IMR-90 (cell line): ENCODE measurements at places on chromosomes 3 and 15.

DNA sequence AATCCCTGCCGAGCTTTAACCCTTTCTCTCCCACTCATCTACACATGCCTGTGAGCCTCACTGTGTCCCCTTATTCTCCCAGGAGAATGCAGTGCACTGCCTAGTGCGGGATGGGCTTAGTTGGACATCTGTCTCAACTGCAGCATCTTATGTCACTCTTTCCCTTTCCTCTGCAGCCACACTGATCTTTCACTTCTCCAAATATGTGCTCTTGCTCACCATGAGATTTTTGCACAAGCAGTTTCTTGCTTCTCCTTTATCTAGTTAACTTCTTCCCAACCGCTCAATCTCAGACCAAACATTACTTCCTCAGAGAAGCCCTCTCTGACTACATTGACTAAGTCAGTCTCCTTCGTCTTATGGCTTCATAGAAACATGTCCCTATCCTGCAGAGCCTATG is 292.3 kb downstream of the KBTBD8 start:
- no peak for DNase-seq

DNA sequence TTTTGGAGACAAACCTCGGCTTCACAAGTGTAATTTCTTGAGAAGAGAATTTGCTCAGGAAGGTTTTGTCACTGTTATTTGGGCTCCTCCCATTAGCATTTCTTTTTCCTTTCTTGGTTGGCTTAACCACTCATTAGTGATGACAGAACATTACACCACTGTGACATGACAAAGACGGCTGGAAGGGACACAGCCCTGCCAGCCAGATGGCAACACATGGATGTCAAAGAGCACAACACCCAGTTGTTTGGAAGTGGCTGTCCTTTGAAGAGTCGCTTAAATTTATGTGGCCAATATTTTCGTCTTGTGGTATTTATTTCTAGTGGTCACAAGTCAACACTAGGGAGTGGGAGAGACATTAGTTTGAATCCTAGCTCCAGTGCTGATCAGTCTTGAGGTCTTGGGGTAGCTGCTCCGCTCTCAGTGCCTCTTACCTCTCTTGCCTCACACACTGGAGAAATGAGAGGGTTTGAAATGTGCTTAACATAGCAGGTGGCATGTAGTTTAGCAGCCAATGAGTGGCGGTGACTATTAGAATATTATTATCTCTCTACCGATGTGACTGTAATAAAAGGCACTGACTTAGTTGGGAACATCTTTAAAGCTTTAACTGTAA is 92.8 kb downstream of the FRMD4B start:
- DNase-seq, result no peak

DNA sequence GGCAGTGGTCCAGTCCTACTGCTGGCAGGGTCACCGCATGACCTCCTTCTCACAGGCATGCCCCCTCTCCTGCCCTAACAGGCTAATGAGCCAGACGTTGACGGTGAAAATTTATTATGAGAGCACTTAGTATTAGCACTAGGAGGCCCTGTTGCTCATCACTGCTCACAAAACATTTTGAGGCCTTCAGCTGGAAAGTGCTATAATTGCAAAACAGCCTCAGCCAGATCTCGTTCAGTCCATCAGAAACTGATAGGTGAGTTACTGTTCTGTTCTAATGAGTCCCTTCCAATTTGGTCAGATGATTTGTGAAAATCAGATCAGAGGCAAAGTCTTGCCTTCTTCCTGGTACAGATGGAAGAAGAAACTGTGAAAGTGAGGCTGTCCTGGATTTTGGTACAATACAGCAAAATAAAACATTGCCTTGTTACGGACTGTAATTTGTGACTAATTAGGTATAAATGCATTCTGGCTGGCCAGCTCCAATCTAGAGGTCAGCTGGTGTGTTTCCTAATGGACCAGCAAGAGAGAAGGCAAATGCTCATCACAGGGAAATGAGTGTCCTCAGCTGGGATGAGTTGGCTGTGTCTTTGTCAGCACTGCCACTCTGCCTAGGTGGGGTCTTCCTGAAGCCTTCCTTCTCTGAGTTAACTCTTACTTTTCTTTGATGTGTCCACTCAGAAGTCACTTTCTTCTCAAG is 316.8 kb downstream of the CHST2 start:
- DNase-seq, result peak; percentile 47

GRCh38 chr3:71080517-71081083 is 502.9 kb downstream of the FOXP1 start:
- no peak for DNase-seq

DNA sequence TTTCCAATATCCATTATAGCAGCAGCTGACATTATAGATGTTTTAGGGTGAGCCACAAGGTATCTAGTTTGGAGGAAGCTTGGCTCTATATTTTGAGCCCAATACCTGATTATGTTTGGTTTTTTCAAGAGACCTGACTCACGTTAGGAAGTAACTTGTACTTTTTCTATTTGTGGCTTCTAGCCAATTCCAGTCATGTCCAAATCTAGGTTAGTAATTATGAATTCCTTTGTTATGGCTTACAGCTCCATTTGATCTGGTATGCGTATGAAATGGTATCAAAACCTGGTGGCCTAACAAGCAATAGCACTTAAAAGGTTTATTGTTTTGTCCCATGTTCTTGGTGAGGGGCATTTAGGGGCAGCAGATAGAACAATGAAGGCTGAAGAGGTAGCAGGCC is 115.9 kb downstream of the TOP2B start:
- DNase-seq, result no peak

GRCh38 chr3:141655801-141656200 is 82.3 kb upstream of the RNF7 start:
- DNase-seq, result no peak

DNA sequence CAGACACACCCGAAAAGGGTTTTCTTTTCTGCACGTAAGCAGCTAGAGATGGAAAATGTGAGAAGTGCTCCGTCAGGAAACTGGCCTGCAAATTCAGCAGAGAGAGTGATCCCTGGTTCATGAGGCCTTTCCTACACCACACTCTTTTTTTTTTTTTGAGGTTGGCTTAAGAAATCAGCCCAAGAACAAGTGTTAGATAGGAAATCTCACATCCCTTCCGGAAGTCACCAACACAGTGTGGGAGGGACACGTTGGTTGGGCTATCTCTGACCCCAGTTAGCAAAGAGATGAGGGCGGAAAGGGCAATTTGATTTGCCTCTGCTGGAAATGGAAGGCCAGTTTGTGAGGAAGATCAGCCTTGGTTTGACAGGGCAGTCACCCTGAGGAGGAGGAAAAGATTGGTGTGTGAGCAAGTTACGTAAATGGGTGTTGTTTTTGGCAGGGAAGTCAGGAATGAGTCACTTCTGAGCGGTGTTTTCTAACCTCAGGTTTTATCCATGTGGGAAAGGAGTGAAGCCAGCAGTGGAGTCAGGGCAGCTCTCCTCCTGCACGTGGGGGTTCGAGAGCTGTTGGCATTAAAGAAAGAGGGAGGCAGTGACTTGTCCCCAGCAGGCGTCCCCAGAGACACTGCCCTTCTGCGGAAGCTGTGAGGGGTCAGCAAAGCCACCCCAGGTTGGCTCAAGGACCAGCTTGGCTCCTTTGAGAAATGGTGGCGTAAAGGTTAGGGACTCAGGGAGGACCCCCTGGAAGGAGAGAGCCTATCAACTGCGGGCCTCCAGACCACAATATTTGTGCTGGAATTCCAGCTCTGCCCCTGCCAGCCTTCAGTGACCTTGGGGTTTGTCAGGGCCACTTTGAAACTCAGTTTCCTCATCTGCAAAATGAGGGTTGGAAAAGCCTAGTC is 237.6 kb upstream of the BHLHE40 start:
- peak; percentile 99 for DNase-seq

DNA sequence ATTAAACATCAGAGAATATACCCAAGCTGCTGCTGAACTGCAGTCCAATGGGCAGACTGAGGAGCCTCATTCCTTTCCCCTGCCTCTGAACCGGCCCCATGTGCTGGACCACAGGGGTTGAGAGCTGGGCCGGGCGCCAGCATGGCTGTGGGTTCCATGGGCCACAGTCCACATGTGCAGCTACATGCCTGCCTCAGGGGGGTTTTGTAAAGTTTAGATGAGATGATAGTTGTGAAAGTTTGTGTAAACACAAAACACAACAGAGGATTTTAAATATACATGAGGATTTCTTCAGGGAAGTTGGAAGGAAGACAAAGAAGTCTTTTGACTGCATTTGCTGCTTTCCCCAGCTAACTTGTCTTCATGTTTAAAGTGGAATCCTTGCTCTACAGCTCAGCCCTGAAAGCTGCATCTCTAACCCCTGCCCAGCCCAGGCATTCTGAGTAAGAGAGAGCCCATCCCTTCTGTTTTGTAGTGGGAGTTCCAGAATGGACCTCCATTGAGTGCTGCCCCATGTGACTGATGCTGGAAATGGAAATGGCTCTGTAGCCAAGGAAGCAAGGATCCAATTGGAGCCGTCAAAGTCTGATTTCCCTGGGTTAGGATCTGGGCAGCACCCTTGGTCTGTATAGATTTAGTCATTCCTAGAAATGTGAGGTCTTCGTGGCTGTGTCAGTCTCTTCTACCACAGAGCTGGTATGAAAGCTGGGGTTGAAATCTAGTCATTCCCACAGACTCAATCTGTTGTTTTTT is 17.5 kb downstream of the SLC12A8 start:
- peak; percentile 92 for DNase-seq

GRCh38 chr15:51830276-51830806 is 888 bp downstream of the TMOD3 start:
- DNase-seq, result peak; percentile 51

- no peak for DNase-seq
These were observed 57.4 kb downstream of the POMGNT2 start for GRCh38 chr3:43048470-43048869.

DNA sequence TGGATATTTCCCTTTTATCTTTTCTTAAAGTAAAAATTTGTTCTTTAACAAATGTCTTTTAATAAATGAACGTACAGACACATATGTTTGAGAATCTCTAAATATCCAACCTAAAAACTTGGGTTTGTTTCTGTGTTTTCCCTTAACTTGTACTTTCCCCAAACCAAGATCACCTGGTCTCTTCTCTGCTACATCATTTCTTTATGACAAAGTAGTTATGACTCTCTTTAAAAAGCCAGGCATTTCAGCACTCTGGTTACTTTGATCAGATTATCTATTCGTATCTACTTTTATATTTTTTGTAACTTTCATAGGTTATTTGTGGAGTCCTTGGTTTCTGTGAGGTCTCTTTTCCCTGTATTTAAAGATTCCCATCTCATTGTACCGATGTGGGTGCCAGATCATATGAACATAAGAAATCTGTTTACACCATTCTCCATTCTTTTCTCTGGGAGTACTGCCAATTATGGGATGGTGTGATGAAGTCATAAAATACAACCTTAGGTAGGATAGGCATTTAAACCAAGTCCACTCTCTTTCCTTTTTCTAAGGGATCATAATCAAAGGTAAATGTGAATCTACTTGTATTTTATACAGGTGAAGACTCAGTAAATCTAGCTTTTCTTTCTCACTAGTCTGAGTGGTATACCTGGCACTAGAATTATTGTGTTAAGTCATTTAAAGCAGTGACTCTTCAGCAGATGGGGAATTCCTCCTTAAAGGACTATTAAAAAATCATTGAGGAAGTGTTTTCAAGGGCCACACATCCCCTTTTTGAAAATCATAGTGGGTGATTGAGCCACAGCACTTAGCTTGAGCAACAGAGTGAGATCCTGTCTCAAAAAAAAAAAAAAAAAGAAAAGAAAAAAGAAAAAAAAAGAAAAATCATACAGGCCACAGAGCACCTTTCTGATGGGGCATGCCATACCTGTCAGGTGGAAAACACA is 12.4 kb upstream of the NFKBIZ start:
- DNase-seq, result peak; percentile 93

DNA sequence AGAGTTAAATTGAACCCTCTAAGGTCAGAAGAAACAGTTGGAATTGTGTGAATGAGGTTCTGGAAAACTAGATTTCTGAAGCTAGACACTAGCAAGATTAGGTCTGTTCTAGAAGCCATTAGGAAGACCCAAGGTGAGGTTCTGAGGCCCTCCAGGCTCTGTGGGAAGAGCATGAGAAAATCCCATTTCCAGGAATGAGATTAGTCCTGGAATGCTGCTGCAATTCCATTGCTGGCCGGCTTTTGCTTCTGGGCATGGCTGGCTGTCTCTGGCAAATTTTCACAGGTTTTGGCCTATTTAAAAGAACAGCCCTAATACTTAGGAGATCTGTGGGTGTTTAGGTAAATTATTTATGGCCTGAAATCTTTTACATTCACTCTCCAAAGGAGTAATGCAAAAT is 26.9 kb upstream of the PYDC2 start:
- no peak for DNase-seq

DNA sequence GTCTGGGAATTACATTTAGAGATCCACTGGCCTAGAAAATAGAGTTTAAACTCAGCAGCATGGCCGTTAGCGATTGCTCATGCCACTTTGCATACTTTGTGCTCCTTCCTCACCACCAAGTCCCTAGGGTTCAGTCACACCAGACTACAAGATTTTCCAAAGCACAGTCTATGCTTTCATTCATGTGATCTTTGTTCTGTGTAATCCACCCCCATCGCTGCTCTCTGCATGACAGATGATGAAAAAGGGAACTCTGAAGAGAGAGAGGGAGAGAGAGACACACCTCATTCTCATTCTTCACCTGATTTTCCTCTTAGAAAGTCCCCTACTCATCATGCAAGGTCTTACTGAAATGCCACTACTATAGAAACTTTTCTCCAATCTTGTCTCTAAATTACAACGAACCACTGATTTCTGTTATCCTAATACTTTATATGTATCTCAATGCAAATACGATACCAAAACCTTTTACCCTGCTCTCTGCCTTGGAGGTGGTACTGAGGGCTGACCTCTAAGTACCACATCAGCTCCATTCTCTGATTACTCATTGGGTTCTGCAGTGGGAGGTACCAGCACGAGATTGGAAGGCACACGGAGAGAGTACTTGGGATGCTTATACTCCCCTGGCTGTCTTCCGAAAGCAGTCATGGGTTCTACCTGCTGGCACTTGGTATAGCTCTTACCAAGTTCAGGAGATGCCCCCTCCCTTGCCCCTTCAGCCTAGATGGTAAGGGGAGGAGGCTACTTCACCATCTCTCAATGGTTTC is 1.1 kb upstream of the PARP15 start:
- DNase-seq, result no peak

- DNase-seq, result peak; percentile 96
These were observed 50.5 kb upstream of the GK5 start for GRCh38 chr3:142275856-142276255.

DNA sequence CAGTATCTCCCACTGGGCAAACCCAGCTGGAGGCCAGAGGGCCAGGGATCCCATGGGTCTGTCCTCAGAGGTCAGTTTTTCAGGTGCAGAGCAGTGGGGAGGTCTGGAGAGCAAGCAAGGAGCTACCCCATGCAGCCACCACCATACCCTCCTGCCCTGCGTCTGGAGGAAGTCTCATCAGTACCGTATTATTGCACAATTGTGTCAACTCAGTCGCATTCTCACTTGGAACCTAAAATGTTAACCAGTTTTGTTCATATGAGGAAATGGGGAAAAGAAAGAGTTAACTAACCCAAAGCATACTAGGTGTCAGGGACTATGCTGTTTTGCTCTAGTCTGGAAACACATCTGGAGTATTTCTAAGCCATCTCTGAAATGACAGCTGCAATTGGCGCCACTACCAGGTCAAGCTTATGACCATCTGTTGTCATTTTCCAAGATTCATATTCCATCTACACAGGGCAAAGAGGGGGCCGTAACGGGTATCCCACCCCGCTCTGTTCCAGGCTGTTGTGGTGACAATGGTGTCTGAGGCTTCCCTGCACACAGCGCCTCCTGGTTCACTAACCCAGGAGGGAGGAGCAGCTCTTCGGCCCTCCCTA is 16.9 kb upstream of the APBA2 start:
- DNase-seq, result no peak

GRCh38 chr3:176927280-176927679 is 270.0 kb downstream of the TBL1XR1 start:
- no peak for DNase-seq
